ENCODE measurements at places on chromosomes 4 and X.

DNA sequence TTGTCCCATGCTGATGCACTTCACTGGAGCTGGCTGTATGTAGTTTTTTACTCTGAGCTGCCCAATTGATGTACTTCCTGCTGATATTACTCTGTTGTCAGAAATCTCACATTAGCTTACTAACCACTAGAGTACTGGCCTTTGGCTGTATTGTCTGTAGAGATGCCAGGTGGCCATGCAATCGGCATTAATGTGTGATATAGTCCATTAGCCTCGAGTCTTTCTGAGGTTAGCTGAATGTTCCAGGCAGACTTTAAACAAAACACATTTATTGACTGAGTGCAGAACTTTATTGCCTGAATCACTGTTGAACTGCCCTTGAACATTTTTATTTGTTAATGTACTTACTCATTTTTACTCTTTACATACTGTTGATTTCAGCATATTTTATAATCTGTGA, 335.2 kb downstream of the PCDH10 start:
- DNase-seq: peak; percentile 20

- no peak for DNase-seq
These were observed 26.6 kb downstream of the SNX25 start for GRCh38 chr4:185235843-185236503.

- DNase-seq: no peak
These were observed 30.2 kb upstream of the ELF2 start for GRCh38 chr4:139207247-139207646.

DNA sequence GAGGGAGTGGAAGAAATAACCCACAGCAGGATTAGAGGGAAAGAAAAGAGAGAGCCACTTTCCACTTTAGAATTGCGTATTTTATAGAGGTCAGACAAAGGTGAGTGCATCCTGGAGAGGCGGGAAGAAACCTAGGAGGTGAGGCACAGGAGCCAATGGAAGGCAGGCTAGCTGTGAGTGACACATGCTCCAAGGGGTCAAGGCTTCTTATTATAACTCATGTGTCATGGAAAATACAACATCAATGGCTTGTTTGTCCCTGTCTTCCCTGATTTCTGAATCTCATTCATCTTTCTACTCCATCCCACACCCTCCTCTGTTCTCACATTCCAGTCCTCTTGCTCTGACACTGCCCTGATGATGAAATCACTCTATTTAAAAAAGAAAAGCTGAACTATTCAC, 14.4 kb downstream of the ANXA3 start:
- DNase-seq: no peak

GRCh38 chr4:133694416-133694815, 507.2 kb downstream of the PABPC4L start:
- DNase-seq: peak; percentile 33

- no peak for DNase-seq
These were observed 8.7 kb downstream of the RXFP1 start for GRCh38 chr4:158530381-158530780.

GRCh38 chr4:38157592-38157991, 197.4 kb downstream of the PTTG2 start:
- DNase-seq: no peak

- DNase-seq: no peak
These were observed 22.8 kb upstream of the ARHGAP24 start for GRCh38 chr4:85452058-85452731.

DNA sequence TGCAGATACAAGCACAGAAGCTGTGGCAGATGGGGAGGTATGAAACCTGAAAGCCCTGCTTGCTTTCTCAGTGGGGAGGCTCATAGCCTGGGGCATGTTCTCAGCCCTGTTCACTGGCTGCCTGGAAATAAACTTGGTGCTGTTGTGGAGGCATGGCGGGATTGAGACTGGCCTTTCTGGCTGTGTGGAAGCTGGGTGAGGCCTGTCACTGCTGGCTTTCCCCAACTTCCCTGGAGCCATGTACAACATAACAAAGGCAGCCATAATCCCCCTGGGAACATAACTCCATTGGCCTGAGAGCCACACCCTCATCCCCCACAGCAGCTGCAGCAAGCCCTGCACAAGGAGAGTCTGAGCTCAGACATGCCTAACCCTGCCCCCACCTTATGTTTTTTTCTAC, 237.7 kb upstream of the TLL1 start:
- no peak for DNase-seq

- DNase-seq: no peak
These were observed 5.3 kb upstream of the PYURF start for GRCh38 chr4:88528861-88529260.

DNA sequence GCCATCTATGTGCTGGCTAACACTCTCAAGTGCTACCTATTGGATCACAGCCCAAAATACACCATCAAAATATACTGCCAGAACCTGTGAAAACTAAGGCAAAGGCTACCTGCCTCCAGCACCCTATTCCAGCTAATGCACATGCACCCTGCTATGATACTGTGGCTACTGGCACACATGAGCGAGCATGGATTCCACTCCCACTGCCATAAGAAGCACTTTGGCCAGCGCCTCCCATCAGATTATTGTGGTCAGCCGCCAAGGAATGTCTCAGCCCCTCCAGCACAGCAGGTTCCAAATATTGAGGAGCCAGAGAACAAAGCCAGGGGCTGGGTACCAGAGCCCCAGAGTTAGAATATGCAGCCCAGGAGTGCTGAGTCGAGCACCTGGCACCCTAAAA, 32.5 kb upstream of the TMPRSS11F start:
- DNase-seq: peak; percentile 14

DNA sequence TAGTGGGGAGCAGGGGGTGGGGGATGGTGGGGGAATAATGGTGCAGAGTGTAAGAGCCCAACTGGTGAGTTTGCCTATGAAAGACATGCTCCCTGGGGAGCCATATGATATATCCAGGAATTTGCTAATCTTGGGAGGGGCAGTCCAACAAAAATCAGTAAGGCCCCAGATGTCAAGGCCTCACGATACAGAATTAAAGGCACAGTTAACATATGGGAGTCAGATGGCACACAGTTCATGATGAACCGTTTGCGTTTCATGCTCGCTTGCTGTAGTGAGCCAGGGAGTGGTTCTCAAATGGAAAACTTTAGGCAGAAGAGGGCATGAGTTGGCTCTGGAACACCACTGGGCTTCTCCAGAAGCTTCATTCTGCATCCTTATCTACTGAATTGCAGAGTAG, 33.9 kb upstream of the VCX2 start:
- no peak for DNase-seq

GRCh38 chr4:120919358-120919757, 3.2 kb downstream of the PRDM5 start:
- DNase-seq: no peak

All from astrocyte of the spinal cord (primary cell).